GM23248 (cell line): ENCODE measurements at places on chromosomes 7 and 10. TPM values are rescaled to one million over a fixed set of nuclear protein-coding genes. Genes with fewer than 3 reads are reported as not detected.
A peak's percentile ranks its signal among the peaks of the same experiment; 100 is the strongest.

Gene GLCCI1
- total RNA-seq, result 1.6 and 3.0 TPM in 2 replicates

- no peaks in the 10 kb centered on the region for H3K36me3 ChIP-seq
- no peak overlapping the region for H3K27ac ChIP-seq
- DNase-seq, result no peak
- H3K4me3 ChIP-seq, result no peak overlapping the region
- H3K27me3 ChIP-seq, result no peaks in the 10 kb centered on the region
Observed at GRCh38 chr7:42409296-42409695, 172.3 kb upstream of the GLI3 start.

GRCh38 chr10:102185811-102186527 lies 33.8 kb downstream of the NOLC1 start:
- peak; percentile 47 for DNase-seq
- H3K4me3 ChIP-seq, result no peak overlapping the region
- no peaks in the 10 kb centered on the region for H3K4me1 ChIP-seq
- H3K27me3 ChIP-seq, result no peaks in the 10 kb centered on the region
- H3K27ac ChIP-seq, result no peak overlapping the region
- H3K36me3 ChIP-seq, result no peaks in the 10 kb centered on the region

DNA sequence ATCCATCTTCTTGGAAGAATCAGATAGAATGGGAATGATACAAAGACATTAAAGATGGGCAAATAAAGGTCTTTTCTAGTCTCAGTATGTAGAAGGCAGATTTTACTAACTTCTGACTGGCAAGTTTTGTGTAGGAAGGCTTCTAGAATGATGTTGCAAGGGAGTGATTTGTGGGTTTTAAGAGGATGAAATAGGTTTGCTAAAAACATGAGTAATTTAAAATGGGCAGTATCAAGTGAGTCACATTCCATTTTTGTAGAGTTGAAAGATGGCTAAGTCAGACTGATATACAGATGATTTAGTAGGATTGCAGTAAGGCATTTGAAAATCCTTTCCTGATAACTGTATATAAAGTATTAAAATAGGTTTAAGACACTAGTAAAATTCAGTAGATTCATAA lies 777.4 kb downstream of the SORCS1 start:
- H3K4me1 ChIP-seq, result peaks cover 7% of the 10 kb centered on the region; the same call in 1 of the 2 replicates
- H3K4me3 ChIP-seq, result no peak overlapping the region
- DNase-seq, result peak; percentile 55

GRCh38 chr10:108037061-108037460 lies 872.6 kb upstream of the SORCS1 start:
- DNase-seq, result no peak
- no peaks in the 10 kb centered on the region for H3K4me1 ChIP-seq
- no peak overlapping the region for H3K4me3 ChIP-seq
- no peak overlapping the region for H3K27ac ChIP-seq
